ENCODE measurements at places on chromosomes 3 and 15.

DNA sequence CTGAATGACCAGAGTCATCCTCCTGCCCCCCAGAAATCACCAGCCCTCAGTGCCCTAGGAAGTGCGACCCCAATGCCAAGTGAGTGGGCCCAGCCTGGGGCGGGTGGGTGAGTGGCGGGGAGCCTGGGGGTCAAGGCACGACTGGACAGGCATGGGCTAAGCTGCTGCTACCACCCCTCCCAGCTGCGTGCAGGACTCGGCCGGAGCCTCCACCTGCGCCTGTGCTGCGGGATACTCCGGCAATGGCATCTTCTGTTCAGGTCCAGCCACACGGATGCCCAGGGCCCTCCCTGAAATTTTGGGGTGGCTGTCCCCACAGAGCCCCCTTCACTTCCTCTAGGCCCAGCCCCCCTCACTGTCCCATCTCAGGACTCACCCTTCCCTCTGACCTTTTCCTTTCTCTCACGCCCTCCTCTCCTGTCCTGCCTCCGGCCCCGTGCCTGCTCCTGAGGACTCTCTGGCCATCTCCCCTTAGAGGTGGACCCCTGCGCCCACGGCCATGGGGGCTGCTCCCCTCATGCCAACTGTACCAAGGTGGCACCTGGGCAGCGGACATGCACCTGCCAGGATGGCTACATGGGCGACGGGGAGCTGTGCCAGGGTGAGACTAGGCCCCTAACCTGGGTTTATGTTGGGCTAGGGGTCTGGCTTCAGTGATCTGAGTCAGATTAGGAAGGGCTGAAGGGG, 17.0 kb downstream of the NT5DC2 start:
- H3K27me3 ChIP-seq: no peaks in the 10 kb centered on the region
- H3K36me3 ChIP-seq: peaks cover 21% of the 10 kb centered on the region
- peaks cover 13% of the 10 kb centered on the region for H3K4me1 ChIP-seq
- H3K27ac ChIP-seq: no peak overlapping the region
- no peak for DNase-seq

DNA sequence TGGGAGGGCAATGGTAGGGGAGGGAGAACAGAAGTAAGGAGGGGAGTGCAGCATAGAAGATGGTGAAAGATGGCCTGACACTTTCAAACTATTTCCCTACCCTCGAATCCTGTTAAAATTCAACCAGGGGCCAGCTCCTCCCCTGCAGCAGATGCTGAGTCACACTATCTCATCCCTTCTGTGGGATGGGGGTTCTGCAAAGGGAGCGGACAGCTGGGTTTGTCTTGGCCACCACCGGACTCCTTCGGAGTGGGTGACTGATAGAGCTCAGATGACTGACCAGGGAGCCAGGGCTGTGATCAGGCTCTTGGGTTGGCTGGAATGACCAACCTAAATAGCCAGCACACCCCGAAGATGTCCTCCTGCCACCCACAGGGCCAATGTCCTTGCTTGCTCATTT, 33.6 kb upstream of the TMCC1 start:
- no peaks in the 10 kb centered on the region for H3K4me1 ChIP-seq
- H3K27ac ChIP-seq: no peak overlapping the region
- no peaks in the 10 kb centered on the region for H3K27me3 ChIP-seq
- DNase-seq: no peak
- no peak overlapping the region for H3K4me3 ChIP-seq

- no peaks in the 10 kb centered on the region for H3K36me3 ChIP-seq
- H3K27ac ChIP-seq: no peak overlapping the region
- DNase-seq: no peak
- H3K27me3 ChIP-seq: no peaks in the 10 kb centered on the region
- H3K4me1 ChIP-seq: no peaks in the 10 kb centered on the region
Observed at GRCh38 chr3:84683493-84683892, 275.3 kb upstream of the CADM2 start.

DNA sequence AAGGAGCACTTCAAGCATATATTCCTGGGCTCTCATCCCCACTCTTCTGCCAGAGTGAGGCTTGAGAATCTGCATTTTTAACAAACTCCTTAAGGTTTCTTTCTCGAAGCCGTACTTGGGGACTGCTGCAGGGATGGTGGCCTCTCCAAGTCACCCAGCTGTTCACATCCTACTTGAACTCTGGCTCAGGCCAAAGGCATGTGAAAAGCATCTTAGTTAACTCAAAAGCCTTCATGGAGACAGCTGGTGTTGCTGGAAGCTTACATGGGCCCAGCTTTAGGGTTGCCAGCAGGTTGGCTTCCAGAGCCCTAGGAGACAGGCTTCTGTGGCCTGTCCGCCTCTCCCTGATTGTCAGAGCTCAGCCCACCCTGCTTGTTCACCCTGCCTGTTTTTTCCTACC, 139.2 kb downstream of the THSD4 start:
- DNase-seq: no peak
- H3K27ac ChIP-seq: no peak overlapping the region
- H3K27me3 ChIP-seq: no peaks in the 10 kb centered on the region
- H3K36me3 ChIP-seq: no peaks in the 10 kb centered on the region

GRCh38 chr3:191378142-191378812, 48.0 kb upstream of the UTS2B start:
- H3K36me3 ChIP-seq: peaks cover 5% of the 10 kb centered on the region
- DNase-seq: no peak

DNA sequence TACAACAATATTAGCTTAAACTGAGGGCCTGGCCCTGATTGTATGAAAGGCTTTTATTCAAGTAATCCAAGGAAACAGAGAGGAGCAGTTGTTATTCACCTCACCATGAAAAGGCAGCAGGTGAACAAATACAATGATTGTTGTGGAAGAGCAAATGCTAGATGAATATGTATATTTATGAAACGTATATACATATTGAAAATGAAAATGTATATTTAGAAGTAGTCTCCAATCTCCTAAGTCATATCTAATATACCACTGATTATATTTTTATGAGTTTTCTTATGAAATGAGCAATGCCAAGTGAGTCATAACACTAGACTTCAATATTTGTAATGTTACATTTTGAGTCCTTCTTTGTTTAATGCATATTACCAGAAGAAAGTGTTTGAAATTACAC, 116.2 kb upstream of the KCNMB2 start:
- no peaks in the 10 kb centered on the region for H3K4me1 ChIP-seq
- H3K27me3 ChIP-seq: no peaks in the 10 kb centered on the region
- no peaks in the 10 kb centered on the region for H3K36me3 ChIP-seq
- H3K4me3 ChIP-seq: no peak overlapping the region

DNA sequence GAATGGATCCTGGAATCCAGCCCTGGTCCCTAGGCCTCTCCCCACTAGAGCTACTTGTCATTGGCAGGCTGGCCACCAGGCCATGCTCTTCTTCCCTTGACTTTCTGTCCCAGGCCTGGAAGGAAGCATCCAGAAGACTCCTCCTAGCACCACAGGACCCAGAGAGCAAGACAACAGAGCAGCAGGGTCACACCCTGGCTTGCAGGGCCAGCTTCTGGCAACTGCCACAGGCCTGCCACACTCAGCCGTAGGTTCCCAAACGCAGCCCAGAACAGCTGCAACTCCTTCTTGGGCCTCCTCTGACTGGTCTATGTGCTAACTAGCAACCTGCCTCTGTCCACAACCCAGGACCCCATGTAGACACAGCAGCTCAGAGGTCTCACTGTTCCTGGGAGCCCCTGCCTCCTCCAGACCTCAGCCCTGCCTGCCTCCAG, 36.8 kb upstream of the RPL32 start:
- no peak overlapping the region for H3K4me3 ChIP-seq
- no peak overlapping the region for H3K27ac ChIP-seq
- H3K36me3 ChIP-seq: no peaks in the 10 kb centered on the region

DNA sequence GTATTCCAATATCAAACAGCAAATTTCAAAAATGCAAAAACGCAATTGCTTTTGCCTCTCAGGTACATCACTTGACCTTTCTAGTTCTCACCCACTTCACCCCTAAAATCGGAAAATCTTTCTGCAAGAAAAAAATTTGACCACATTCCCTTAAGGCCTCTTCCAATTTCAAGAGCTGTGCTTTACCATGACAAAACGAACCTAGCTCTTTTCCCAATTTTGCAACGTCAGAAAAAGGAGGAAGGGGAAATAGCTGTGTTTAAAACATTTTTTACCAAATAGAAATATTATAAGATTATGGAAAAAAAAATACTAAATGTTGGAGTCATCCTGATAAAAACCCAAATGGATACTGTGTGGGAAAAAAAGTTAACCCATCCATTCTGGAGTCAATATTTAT, 1.1 kb upstream of the NR2C2 start:
- peak overlapping the region; percentile 96 for H3K4me3 ChIP-seq
- no peaks in the 10 kb centered on the region for H3K27me3 ChIP-seq
- peak overlapping the region; percentile 97 for H3K27ac ChIP-seq
- H3K36me3 ChIP-seq: peaks cover 15% of the 10 kb centered on the region

- H3K27me3 ChIP-seq: no peaks in the 10 kb centered on the region
- no peak overlapping the region for H3K4me3 ChIP-seq
- DNase-seq: no peak
- no peaks in the 10 kb centered on the region for H3K36me3 ChIP-seq
- H3K4me1 ChIP-seq: no peaks in the 10 kb centered on the region
Observed at GRCh38 chr3:81242871-81243270, 518.6 kb downstream of the GBE1 start.

DNA sequence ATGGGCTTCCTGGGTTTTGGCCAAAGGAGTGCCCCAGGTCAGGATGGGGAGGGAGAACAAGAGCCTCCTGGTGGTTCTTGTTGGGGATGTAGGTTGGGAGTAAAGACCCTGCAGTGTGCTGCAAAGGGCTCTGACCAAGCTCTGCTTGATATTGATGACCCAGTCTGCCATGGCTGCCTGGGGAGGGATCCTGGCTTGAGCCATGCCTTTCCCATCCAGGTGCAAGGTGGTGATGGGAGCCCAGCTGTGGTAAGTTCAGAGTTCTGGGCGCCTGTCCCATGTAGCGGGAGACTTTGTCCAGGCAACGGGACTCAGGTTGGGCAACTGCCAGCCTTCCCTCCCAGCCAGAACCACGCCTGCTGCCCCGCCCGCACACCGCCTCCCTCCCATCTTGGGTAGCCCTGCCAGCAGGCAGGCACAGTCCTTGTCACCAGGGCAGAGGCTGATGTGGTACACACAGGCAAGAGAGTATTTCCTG, 2.6 kb downstream of the GNAI2 start:
- H3K27ac ChIP-seq: peak overlapping the region; percentile 90
- no peak for DNase-seq
- peaks cover 45% of the 10 kb centered on the region for H3K36me3 ChIP-seq
- H3K4me3 ChIP-seq: peak overlapping the region; percentile 77

- H3K27ac ChIP-seq: no peak overlapping the region
- peak; percentile 47 for DNase-seq
- no peak overlapping the region for H3K4me3 ChIP-seq
Observed at GRCh38 chr3:95134693-95135413, 1072.0 kb downstream of the NSUN3 start.

DNA sequence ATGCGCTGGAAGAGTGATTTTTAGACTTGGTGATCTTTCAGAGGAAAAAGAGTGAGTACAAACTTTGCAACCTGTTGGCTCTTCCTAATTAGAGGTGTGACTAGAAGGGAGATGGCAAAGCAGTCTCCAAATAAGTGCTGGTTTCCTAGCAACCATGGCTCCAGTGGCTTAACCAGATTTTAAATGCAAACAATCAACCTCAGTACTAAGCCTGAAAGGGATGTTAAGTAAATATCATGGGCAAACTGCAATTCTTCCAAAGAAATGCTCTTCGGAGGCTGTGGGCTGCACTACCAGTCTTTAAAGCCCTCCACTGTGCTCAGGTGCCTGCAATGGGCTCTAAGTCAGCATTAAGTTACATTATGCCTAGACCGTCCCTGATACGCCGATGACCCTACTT, 678.1 kb upstream of the CCDC54 start:
- no peaks in the 10 kb centered on the region for H3K27me3 ChIP-seq
- no peaks in the 10 kb centered on the region for H3K36me3 ChIP-seq
- no peak overlapping the region for H3K27ac ChIP-seq
- H3K4me3 ChIP-seq: no peak overlapping the region

All from spinal cord (tissue), 10 donors.